ENCODE measurements at places on chromosomes 3 and 15. TPM values are rescaled to one million over a fixed set of nuclear protein-coding genes. Genes with fewer than 3 reads are reported as not detected.

Gene SMCO1
- not detected for polyA plus RNA-seq

Gene TGM4
- polyA plus RNA-seq, result 0.17 TPM

Gene MINAR1
- polyA plus RNA-seq, result 19.3 TPM

Gene CCRL2
- polyA plus RNA-seq, result 1.1 TPM

Gene FGF12
- polyA plus RNA-seq, result 61.5 TPM

Gene SLC22A13
- 0.42 TPM for polyA plus RNA-seq

Gene UBE2Q2
- 55.6 TPM for polyA plus RNA-seq

Gene CFAP20DC
- 1.6 TPM for polyA plus RNA-seq

Gene CHRNB4
- 2.9 TPM for polyA plus RNA-seq

All from spinal cord (tissue), 10 donors.